H9 (cell line): ENCODE measurements at places on chromosomes 12 and 14.

- DNase-seq: no peak
Observed at GRCh38 chr12:805022-805632, 52.7 kb downstream of the WNK1 start.

- DNase-seq: no peak
Observed at GRCh38 chr14:68576496-68577244, 216.2 kb downstream of the ZFP36L1 start.

- DNase-seq: no peak
Observed at GRCh38 chr12:12191008-12191407, 75.8 kb downstream of the LRP6 start.

DNA sequence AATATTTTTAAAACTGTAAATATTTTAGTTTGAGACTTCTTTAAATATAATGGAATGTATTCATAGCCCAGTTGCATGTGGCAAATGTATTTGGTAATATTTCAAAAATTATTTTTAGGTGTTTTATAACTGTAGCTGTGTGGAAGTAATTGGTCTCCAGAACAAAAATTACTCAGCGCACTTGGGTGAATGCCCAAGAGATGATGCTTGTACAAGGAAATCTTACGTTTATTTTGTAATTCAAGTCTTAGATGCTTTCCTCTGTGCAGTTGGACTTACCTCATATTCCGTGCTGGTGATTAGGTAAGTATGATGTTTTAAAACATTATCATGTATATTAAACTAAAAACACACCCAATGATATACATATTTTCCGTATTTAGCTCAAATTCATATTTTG, 76.7 kb upstream of the SLCO1B1 start:
- no peak for DNase-seq

- DNase-seq: no peak
Observed at GRCh38 chr12:56980268-56980667, 22.9 kb upstream of the RDH16 start.

DNA sequence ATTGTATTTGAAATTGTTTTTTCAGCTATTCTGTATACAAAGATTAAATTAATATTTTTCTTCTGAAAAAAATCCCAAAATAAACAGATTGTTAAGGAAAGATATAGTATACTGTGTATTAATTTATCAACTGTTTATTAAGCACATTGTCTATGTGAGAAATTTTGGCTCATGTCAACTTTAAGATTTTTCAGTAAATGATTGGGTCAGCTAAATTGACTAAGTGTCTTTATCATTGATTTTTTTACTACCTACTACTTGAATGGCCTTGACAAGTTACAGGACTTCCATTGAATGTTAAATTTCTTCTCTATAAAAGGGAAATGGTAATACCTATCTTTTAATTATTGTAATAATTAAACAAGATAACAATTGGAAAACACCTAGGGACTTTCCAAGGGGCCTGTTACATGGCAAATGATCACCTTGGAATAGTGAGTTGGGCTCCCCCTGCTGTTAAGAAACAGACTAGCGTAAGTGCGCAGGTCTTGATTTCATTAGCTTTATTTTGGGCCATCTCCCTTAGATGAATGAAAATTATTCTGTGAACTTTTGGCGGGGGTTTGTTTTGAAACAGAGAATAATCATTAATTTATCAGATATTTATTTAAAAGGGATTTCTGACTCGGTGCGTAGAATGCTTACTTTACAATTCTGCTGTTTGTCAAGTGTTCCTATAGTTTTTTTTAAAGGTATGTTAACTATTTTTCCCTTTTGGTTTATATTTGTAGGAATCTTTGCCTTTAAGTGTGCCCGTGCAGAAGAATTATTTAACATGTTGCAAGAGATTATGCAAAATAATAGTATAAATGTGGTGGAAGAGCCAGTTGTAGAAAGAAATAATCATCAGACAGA, 14.5 kb upstream of the CCT2 start:
- DNase-seq: no peak

- peak; percentile 42 for DNase-seq
Observed at GRCh38 chr14:32201816-32202490, at the start of gene RNU6-7. Gene RNU6-7, plus strand, starts transcription at chr14:32202045.

DNA sequence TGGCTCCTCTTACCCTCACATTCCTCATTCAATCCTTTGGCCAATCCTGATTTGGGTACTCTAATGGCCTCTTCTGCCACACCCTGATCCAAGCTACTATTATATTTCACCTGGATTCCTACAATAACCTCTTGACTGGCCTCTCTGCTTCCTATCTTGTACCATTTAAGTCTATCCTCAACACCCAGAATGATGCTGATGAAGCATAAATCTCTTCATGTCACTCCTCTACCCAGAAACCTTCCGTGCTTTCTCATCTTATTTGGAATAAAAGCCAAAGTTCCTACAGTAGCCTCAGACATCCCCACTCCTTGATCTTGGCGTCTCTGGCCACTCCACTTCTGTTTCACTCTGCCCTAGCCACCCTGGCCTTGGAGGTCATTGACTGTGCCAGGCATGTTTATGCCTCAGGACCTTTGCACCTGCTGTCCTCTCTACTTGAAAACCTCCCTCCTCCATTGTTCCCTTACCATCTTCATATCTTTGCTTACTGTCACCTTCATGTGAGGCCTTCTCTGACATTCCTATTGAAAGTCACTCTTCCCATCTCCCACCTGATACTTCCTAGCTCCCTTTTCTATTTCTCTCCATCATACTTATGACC, 46.4 kb upstream of the NRXN3 start:
- no peak for DNase-seq

GRCh38 chr14:92392711-92393110, 69.7 kb downstream of the SLC24A4 start:
- no peak for DNase-seq

- no peak for DNase-seq
Observed at GRCh38 chr14:74792249-74793039, 29.3 kb downstream of the YLPM1 start.

DNA sequence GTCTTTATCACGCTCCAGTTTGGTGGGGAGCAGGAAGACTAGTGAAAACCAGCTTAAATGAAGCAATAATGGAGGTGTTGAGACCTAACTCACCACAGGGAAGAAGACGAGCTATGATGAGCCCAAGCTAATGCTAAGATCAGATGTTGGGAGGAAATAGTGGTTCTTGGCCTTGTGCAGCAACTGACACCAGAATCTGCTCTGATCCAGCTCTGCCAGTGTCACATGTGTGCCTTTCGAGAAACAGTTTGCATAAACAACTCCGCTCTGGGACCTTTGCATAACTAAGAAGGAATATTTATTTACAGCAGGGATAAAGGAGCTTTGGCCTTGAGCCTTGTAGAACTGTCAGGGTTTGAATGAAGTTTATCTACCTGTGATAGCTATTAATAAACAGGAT, 369.4 kb upstream of the CCDC196 start:
- DNase-seq: no peak

DNA sequence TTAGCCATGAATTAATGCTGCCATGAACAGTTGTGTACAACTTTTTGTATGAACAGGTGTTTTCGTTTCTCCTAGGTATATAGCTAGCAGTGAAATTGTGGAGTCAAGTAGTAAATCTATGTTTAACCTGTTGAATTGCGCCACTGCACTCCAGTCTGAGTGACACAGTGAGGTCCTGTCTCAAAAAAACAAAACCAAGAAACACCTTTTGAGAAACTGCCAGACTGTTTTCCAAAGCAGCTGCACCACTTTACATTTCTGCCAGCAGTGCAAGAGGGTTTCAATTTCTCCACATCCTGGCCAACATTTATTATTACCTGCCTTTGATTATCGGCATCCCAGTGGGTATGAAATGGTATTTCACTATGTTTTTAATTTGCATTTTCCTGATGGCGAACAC, 3.3 kb upstream of the PLEKHG3 start:
- no peak for DNase-seq

- DNase-seq: no peak
Observed at GRCh38 chr14:70080076-70080475, 108.7 kb downstream of the SLC8A3 start.

DNA sequence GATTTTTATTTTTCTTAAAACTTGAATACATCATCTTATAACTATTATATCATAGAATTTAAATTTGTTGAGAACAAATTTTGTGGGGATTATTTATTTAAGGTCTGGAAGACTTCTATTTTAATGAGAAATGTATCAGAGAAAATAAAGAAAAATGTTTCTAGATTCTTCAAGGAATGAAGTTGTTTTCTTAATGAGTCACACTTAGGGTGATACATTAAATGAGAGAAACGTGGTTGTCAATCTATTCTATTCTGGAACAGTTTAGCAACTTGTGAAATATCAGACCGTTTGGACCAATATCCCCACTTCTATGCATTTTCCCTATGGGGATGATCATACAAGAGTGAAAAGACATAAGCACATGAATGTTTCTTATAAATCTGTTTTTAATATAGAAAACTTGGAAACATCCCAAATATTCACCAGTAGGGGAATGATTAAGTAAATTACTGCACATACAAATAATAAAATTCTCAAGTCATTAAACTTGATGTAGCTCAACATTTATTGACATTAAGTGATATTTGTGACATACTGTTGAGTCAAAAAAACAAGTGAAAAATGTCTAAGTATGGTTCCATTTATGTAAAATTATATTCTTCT, 88.5 kb downstream of the E2F7 start:
- no peak for DNase-seq

- DNase-seq: no peak
Observed at GRCh38 chr12:14962797-14963196, 1.4 kb upstream of the ARHGDIB start.

GRCh38 chr14:77011245-77011644, 17.3 kb downstream of the IRF2BPL start:
- no peak for DNase-seq

GRCh38 chr14:77009014-77009413, 19.5 kb downstream of the IRF2BPL start:
- DNase-seq: no peak

DNA sequence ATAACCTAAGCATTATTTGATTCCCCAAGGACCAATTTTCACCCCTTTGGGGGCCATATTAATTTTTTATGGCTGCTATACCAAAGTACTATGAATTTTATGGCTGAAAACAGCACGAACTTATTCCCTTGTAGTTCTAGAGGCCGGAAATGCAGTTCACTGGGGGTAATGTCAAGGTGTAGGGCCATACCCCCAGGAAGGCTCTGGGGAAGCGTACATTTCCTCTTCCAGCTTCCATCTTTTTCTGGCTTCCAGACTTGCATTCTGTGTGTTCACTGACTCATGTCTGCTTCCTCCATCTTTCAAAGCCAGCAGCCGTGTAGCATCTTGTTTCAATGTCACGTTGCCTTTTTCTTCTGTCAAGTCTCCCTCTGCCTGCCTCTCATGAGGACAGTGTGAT, 133.5 kb downstream of the BICD1 start:
- no peak for DNase-seq

DNA sequence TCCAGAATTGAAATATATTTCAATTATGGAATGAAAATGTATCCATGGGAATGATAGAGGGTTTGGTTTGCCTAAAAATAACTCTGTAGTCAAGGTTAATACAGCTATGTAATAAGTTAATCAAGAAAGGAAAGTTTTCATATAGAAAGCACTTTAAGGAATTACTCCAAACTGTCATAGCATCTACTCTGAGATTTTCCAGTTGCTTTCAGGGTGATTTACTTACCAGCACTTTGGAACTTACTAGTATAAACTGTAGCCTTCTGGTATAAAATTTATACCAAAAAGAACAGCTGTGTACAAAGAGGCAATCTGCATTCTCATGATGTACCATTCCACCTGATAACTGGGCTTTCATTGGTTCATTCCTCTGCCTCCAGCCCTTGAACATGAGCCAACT, 87.1 kb downstream of the ARF6 start:
- DNase-seq: no peak

DNA sequence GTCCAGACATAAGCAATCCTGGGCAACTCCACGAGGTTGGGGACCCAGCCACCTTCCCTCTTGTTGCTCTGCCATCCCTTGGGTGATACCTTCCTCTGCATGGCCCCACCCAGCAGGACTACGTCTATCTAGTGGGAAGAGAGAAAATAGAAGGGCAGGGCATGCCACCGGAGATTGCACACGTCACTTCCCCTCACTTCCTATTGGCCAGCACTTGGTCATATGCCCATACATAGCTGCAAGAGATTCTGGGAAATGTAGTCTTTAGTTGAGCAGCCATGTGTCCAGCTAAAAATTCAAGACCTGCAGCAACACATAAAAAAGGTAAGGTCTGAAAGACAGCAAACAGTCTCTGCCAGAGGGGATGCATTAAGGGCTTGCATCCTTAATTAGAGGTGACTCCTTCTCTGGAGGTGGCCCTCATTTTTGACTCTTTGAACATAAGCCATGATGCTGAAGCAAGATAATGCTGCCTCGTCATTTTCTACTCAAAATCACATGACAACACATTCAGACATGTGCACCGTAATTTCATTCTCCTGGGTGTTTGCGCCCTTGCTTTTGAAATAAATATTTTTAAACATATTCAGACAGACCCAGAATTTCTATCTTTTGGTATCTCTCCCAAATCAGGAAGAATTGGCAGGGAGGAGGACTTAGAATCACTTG, 91.8 kb upstream of the PWP1 start:
- no peak for DNase-seq
